ENCODE measurements at places on chromosomes 1 and 21.

DNA sequence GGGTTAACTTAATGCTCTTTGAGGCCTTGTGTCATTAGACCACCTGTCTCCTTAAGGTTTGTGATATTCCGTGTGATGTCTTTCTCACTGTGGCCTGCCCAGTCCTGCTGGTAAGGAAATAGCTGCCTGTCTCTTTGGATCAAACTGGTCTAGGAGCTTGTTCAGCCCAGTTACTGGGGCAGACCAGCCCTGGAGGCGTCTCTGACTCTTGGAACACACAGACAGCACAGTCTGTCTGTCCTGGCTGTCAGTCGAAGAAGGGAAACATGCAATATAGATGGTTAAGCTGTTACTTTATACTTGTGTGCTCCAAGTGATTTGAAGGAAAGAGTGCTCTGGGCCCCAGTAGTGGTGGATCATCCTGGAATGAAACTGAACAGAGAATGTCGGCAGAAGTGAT, 20.4 kb downstream of the PBX1 start:
- no peak for DNase-seq

DNA sequence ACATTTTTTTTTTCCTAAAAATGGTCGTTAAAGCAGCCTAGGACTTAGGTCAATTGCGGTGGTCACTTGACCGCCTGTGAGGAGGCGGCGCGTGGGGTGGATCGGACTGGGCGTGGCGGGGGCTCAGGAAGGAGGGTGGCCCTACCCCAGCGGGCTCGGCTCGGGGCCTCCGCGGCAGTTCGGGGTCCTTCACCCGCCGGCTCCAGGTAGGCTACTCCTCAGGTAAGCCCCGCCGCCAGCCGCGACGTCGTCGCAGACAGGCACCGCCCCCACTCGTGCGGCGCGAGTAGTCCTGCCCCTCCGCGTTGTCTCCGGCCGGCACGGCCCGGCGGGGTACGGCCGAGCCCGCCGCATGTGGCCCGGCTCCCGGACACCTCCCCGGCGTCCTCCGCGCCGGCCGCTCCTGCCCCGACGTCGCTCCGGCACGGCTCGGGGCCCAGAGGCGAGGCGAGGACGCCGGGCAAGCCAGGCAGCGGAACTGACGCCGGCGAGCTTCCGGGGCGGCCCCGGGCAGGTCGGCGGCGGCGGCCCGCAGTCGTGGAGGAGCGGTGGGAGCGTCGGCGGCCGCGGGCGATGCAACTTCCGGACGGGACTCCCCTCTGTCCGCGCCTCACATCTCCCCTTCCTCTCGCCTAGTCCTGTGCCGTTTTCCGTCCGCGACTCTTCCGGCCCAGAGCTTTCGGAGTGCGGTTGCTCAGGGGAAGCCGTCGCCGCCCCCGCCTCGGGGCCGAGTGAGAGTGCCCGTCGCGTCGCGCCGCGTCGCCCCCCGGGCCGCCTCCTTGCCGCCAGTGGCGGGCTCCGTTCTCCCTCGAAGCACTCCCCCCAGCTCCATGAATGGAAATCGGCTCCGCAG, at the start of gene AGO3:
AGO3 (plus strand) TSS at position 513 of the 853 bp plus-strand sequence; CDS start at position 835, 322 bp downstream.
- DNase-seq = peak; percentile 55

DNA sequence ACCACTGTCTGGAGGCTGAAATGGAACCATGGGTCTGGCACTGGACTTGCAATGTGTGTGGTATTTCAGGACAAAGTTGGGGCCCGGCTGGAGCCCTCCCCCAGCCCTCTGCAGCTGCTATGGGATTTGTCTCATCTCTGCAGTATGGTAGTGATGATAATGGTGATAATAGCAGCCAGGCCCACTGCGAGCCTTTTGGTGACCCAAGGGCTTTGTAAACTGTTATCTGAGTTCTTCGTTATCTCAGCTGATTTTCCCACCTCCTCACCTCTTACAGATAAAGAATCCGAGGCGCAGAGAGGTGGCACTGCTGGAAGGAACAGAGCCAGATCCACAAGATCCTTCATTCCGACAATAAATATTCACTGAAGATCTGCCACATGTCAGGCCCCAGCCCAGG, 11.7 kb upstream of the WNT4 start:
- no peak for DNase-seq

DNA sequence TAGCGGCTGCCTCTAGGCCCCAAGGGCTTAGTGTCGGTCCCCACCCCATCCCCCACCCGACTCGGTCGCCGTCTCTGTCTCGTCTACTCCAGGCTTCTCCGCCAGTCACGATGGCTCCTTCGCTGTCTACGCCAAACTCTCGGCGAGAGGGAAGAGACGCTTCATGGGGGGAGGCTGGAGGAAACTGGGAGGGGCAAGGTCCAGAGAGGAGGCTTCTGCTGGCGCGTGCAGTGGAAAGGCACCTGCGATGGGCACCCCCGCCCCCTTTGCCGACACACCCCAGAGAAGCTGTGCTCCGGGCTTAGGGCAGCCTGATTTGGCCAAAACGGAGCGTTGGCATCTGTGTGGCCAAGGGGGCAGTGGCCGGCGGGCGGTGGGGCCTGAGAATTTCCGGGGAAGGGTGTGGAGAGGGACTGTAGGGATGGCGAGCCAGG, 1.2 kb upstream of the CSMD2 start:
- DNase-seq = no peak

DNA sequence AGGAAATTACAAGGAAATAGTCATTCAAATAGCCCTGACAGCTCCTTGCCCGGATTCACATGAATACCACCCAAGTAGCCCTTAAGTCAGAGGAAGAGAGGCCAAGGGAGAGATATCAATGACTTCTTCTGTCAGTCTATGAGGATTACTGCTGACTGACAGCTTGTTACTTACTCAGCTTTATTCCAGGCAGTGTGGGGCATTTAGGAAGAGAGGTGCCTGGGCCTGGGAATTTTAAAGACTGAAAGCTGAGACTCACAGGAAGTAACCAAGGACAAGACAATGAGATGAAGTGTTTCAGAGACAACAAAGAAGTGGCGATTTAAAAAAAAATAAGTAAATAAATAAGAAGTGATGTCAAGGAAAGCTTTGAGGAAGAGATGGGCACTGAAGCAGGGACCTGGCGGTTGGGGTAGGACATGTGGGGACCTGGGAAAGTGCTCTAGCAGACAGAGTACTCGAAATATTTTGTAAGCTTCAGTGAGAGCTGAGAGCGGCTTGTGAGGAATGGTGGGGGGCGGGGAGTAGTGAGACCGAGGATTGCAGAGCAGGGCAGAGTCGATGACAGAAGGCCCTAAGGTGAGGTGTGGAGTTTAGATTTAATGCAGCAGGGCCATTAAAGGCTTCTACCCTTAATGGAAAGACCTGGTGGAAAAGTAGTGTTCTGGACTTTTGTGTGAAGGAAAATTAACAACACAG, 58.9 kb downstream of the ST3GAL3 start:
- DNase-seq = no peak

DNA sequence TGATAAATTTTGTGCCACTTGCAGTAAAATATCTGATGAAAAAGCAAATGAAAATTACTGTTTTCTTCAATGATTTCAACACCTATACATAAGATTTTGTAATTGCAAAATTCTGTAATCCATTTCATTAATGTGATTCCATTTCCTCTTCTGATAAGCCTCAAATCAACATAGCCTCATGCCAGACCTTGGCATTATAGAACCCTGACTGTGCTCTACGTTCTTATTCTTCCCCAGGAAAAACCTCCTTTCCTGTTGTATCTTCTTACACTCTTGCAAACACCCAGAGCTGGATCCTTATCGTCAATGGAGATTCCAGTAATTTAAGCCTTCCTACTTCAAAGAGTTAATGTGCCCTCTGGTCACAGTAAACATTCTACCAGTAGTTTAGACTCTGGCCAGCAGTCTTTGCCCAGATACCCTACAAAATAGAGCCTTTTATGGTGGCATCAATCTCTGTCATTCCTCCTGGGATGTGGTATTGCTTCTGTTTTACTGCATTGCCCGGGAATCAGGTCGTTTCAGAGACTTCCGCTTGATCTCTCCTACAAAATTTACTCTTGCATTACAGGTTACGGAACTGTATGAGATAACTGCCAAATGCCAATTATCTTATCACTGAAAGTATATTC, 48.5 kb upstream of the CHRM3 start:
- DNase-seq = no peak

GRCh38 chr1:90133133-90133532, 138.2 kb downstream of the ZNF326 start:
- DNase-seq = no peak

GRCh38 chr1:39789571-39790110, 976 bp upstream of the BMP8B start:
- no peak for DNase-seq

DNA sequence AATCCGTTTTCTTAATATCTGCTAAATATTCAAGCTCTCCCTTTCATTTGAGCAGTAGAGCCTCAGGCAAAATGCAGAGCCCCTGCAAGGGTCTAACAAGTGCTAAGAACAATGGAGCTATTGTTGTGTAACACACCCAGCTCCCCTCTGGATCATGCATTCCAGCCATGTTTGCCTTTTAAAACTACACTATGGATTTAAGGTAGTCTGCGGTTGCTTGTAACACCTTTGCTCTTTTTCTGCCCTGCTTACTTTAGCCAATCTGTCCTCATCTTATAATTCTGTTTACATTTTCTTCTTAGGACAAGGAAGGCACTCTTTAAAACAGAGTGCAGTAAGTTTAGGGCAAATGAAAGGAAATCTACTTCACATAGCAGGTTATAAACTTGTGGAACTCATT, 60.0 kb upstream of the C1orf105 start:
- DNase-seq = no peak

- no peak for DNase-seq
Measured at GRCh38 chr1:154419620-154420571, 14.8 kb downstream of the IL6R start.

GRCh38 chr1:214637722-214638458, 34.9 kb downstream of the CENPF start:
- DNase-seq = no peak
